ENCODE measurements at places on chromosomes 3 and 15.

GRCh38 chr3:108603691-108604090 is 14.2 kb downstream of the DZIP3 start:
- no peak overlapping the region for H3K27ac ChIP-seq
- no peaks in the 10 kb centered on the region for H3K27me3 ChIP-seq
- H3K36me3 ChIP-seq, result peaks cover under 1% of the 10 kb centered on the region
- no peak overlapping the region for H3K4me3 ChIP-seq
- peaks cover 9% of the 10 kb centered on the region for H3K4me1 ChIP-seq

- peaks cover 10% of the 10 kb centered on the region for H3K27me3 ChIP-seq
- H3K4me1 ChIP-seq, result no peaks in the 10 kb centered on the region
- H3K36me3 ChIP-seq, result no peaks in the 10 kb centered on the region
- no peak overlapping the region for H3K27ac ChIP-seq
- no peak for DNase-seq
Measured at GRCh38 chr3:118960876-118961450, 73.7 kb downstream of the IGSF11 start.

DNA sequence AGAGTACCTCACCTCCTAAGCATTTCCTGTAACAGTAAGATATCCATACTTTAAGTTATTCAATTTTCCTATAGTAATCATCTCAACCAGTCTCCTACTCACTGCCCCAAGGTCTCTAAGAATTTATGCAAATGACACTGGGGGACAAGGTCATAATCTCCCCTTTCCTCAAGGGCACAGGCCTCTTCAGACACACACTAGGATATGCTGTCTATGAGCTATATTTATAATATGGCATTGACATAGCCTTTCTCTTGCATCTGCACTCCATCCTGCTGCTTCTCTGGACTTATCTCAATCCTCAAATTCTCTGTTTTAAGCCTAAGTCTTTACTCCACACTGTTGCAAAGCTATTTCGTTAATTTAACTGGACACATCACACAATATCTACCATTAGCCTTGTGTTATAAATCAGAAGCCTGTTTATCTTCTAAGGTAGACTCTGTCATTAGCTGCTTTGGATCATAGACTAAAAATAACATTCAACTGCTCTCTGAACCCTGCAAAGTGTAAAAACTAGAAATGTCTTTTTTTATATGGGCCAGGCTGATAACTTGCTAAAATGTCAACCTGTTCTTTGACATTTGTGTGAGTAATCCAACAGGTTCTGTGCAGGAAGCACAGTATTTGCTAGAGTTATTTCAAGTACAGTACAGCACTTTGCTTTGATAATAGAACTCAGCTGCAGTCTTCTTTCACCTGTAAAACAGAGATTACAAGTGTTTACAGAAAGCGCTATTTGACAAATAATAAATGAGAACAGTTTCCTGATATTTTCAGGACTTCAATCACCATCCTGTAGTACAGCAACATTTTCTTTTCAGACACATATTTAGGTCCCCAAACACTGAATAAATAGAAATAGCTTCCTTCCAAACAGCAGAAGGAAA is 17.8 kb upstream of the SEC62 start:
- no peak overlapping the region for H3K4me3 ChIP-seq
- no peak for DNase-seq
- H3K27ac ChIP-seq, result no peak overlapping the region
- H3K36me3 ChIP-seq, result no peaks in the 10 kb centered on the region
- no peaks in the 10 kb centered on the region for H3K4me1 ChIP-seq

- H3K4me1 ChIP-seq, result peaks cover 47% of the 10 kb centered on the region
- H3K27me3 ChIP-seq, result no peaks in the 10 kb centered on the region
- H3K27ac ChIP-seq, result peak overlapping the region; percentile 96
Measured at GRCh38 chr3:132723024-132723950, 1.1 kb upstream of the NPHP3 start.

- H3K4me3 ChIP-seq, result no peak overlapping the region
- peaks cover 5% of the 10 kb centered on the region for H3K36me3 ChIP-seq
Measured at GRCh38 chr3:160720123-160720746, 35.8 kb upstream of the PPM1L start.

All from chondrocyte (in vitro differentiated cells).